ENCODE measurements at places on chromosomes 11 and 22.
A peak's percentile ranks its signal among the peaks of the same experiment; 100 is the strongest.

DNA sequence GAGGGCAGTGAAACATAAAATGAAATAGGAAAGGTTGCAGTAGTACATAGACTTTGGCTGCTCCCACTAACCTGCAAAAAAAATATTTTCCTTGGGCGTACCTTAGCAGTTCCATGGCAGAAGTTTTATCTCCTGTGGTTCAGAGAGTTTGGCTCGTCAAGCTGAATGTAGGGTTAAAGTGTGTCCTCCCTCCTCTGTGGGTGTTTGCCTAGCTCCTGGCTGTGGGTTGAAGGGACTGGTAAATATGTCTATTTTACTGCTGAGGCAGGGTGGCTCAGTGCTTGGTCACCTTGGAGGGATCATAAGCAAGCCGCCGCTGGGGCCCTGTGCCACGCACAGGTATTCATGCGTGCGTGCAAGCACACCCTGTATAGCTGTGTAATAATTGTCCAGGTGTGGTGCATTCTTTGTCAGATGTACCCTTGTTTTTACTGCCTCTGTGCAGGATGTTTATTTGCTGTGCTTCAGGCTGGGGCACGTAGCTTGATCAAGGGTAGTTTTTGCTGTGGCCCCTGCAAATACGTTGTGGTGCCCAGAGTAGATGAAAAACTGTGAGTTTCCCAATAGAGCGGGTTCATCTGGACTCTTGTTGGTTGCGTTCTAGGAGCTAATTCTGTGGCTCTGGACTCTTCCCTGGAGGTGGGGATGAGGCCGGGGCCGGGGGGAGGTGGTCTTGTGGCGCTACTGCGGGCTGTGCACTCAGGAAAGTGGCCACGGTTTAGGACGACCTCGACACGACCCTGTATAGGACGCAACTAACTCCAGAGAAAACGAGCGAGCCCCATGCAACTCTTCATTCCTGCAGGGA, 732 bp upstream of the SORL1 start:
- DNase-seq, result no peak
- peak overlapping the region; percentile 62 for H3K4me3 ChIP-seq
- H3K36me3 ChIP-seq, result no peaks in the 10 kb centered on the region
- H3K27me3 ChIP-seq, result peaks cover 42% of the 10 kb centered on the region
- no peaks in the 10 kb centered on the region for H3K4me1 ChIP-seq

GRCh38 chr11:133402551-133402950, 129.8 kb downstream of the OPCML start:
- H3K4me3 ChIP-seq, result no peak overlapping the region
- no peaks in the 10 kb centered on the region for H3K36me3 ChIP-seq
- no peak overlapping the region for H3K27ac ChIP-seq
- DNase-seq, result no peak

- H3K36me3 ChIP-seq, result no peaks in the 10 kb centered on the region
- peak; percentile 57 for DNase-seq
- H3K4me1 ChIP-seq, result peaks cover 5% of the 10 kb centered on the region
- H3K27me3 ChIP-seq, result no peaks in the 10 kb centered on the region
These were observed 1.2 kb downstream of the HIKESHI start for GRCh38 chr11:86303257-86303656.

- H3K27ac ChIP-seq, result peak overlapping the region; percentile 64
- H3K4me1 ChIP-seq, result peaks cover 8% of the 10 kb centered on the region
- peak; percentile 8 for DNase-seq
- H3K36me3 ChIP-seq, result no peaks in the 10 kb centered on the region
- H3K4me3 ChIP-seq, result peak overlapping the region; percentile 79
These were observed 910 bp downstream of the CLTCL1 start for GRCh38 chr22:19290400-19291217.

Data from A673 (cell line).